Posterior vena cava (tissue), 2 donors: ENCODE measurements at places on chromosomes 4 and X.
A peak's percentile ranks its signal among the peaks of the same experiment; 100 is the strongest.

DNA sequence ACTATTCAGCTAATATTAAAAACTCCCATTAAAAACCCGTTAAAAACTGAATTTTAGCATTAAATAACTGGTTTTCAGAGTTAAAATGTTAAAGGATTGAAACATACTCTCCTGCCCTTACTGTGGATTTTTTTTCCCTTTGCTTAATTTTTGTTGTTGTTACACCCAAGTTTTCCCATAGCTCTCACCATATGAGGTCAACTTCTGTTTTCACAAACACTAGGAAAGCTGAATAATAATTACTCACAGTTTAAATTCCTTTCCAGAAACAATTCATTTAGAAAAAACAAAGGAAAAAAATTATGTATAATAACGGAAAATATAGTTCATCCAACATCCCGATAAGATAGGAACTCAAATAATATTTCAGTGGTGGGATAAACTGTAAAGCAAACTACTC is 129.0 kb downstream of the PPP3CA start:
- DNase-seq: no peak

- no peak for DNase-seq
Observed at GRCh38 chrX:28876408-28876807, 289.2 kb downstream of the IL1RAPL1 start.

GRCh38 chrX:5979338-5979737 is 249.3 kb downstream of the NLGN4X start:
- DNase-seq: no peak

GRCh38 chr4:87080462-87080861 is 140.0 kb downstream of the KLHL8 start:
- DNase-seq: no peak

GRCh38 chr4:23373261-23373660 is 516.6 kb downstream of the PPARGC1A start:
- DNase-seq: no peak

DNA sequence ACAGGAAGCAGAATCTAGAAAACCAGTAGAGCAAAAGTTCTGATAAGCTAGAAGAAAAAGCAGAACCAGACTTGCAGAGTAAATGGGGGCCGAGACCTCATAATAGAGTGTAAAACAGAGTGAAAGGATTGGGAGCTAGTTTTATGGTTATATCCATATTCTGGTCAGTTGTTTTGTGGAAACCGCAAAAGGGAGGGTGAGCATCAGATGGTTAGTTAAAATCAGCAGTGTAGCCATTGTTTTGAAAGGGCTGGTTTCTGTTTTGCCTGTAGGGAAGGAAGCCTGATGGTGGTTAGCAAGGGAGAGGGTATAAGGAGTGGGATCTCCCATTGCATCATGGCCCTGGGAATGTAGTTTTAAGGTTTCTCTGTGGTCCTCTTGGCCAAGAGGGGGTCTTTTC is 17.2 kb upstream of the CCNI start:
- no peak for DNase-seq

GRCh38 chrX:142663330-142664095 is 362.2 kb upstream of the SPANXN4 start:
- no peak for DNase-seq

- DNase-seq: peak; percentile 53
Observed at GRCh38 chrX:18890724-18891547, 93.0 kb downstream of the PHKA2 start.

GRCh38 chr4:54659749-54660535 is 2.2 kb downstream of the KIT start:
- no peak for DNase-seq

DNA sequence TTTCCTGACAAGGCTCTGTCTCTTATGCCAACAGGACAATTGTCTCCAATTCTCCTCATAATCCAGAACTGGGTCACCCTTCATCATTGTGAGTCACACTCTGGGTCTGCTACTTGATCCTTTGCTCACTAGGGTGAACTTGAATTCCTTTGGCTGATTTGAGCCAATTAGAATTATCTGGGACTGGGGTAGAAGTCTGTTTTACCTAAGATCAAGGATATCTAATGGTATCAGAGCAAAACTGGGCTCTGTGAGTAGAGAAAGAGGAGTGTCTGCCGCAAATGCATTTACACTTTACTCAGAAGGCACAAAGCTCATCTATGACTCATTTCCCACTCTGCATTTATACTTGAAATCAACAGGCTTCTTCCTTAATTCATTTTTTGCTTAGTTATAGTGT is 72.6 kb downstream of the PITX2 start:
- DNase-seq: no peak

DNA sequence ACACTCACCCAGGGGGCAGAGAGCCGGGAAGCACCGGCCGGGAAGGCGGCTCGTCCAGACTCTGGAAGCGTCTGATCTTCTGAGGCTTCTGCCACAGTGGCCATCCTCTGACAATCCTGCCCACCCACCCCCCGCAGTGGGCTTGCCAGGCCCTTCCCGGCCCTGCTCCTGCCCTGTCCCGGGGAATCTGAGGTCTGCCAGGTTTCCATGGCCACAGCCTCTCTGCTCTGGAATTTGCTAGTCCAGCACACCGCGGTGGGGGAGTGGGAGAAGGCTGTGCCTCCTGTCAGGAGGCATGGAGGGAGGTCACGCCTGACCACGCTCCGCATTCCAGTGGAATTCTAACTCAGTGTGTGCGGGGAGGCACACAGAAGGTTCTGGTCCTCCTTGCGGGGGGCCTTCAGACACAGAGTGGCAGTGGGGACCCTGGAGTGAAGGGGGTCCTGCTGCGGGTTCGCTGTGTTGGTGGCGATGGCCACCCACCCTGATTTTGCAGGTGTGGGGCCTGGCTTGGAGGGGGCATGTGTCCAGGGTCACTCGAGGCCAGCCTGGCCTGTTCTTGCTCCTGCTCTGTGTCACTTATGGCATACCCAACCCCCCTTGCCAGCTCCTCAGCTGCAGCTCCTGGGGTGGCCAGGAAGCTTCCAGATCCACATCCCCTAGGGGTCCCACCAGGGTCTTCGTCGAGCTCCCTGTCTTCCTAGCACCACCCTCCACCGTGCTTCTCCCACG is 55.6 kb upstream of the ADRA2C start:
- DNase-seq: peak; percentile 79

DNA sequence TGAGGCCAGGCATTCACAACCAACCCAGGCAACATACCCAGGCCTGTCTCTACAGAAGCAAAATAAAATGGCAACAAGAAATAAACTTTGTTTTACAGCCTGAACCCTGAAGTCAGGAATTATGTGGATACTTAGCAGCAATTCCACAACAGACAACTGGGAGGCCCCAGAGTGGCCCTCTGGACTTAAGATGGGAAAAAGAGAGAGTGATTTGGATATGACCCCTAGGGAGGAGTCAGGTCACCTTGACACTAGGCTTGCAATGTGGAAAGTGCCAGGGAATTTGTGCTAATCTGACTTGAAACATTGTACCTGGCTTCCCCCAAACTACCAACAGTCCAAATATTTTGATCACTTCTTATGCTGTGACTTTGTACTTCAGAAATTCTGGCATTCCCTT is 193.1 kb downstream of the PARM1 start:
- DNase-seq: no peak

GRCh38 chrX:51496501-51497291 is at the start of gene NUDT11:
NUDT11 (minus strand) TSS chrX:51496592; CDS start chrX:51496444, 148 bp downstream.
- DNase-seq: peak; percentile 83

DNA sequence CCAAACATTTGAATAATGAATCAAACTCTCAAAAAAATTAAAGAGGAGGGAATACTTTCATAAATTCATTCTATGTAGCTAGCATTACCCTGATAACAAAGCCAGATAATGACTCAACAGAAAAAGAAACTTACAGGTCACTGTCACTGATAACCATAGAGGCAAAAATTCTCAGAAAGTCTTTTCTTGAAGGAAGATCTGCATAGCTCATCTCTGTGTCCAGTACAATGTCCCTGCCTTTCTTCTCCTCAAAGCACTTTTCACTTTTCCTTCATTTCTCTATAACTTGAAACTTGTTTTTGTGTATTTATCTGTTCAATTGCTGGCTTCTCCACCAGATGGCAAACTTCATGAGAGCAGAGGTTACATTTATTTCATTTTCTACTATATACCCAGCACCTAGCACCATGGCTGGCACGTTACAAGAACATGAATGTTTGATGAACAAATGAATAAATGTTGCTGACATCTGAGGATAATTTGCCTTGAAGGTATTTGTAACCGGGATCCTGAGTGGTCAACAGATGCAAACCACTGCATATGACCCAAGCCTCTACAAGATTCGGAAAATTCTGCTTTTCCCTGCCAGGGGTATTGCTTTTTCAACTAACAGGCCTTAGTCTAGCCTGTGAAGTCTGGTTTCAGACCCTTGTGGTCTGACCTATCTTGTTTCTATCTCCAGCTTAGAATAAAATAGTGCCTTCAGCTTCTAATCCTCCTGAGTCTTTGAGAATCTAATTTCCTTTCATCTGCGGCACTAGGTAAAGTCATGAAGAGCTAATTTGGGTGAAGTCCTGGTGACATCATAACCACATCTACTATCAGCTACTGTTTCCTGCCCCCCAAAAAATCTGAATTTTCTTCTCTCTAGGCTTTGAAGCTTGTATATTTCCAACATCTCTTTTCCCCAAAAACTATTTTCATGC is 52.5 kb upstream of the ANTXR2 start:
- no peak for DNase-seq

DNA sequence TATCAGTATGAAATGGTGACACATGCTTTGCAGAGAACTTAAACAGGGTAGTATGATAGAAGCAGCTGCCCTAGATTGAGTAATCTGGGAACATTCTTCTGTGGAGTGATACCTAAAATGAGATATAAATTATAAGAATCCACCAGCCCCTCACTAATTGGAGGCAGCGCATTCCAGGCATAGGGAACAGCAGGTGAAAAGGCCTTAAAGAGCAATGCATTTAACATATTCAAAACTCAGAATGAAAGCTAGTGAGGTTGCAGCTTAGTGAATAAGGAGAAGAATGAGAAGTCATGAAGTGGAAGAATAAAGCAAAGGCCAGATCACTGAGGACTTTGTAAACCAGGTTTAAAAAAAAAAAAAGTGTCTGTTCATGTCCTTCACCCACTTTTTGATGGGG is 4.9 kb upstream of the ODAM start:
- no peak for DNase-seq

GRCh38 chrX:46575586-46575985 is 2.0 kb downstream of the CHST7 start:
- DNase-seq: no peak

DNA sequence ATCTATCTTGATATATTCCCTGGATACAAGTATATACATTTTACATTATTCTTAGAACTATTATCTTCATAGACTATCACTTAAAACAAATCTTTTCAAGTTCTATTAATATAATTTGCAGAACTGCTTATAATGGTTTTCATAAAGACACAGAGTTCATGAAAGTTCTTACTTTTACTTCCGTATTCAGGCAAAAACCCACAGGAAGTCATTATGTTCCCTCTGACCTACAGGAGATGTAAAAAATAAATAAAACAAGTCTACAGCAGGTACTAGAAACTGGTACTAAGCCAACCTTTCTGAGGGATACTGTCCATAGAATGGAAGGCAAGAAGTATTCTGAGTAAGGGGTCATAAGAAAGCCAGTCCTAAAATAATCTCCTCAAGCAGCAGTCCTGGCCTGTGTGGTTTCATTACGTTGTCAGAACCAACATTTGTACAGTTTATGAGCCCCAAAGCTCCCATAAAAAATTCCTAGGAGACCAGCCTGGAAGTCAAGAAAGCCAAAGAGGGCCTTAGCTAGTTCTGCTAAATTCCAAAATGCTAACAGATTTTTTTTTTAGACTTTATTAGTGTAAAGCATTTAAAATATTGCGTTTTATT is 68.6 kb downstream of the CAMK2D start:
- DNase-seq: no peak

DNA sequence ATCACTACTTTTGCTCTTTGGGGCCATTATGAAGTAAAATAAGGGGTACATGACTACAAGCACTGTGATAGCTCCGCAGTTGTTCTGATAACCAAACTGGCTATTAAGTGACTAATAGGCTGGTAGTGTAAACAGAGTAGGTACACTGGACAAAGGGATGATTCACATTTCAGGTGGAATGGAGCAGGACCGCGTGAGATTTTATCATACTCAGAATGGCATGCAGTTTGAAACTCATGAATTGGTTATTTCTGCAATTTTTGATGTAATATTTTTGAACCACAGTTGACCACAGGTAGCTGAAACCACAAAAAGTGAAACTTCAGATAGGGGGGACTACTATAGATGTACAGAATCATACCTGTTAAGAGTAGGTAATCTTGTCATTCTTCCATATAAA is 55.8 kb downstream of the PAK3 start:
- no peak for DNase-seq

DNA sequence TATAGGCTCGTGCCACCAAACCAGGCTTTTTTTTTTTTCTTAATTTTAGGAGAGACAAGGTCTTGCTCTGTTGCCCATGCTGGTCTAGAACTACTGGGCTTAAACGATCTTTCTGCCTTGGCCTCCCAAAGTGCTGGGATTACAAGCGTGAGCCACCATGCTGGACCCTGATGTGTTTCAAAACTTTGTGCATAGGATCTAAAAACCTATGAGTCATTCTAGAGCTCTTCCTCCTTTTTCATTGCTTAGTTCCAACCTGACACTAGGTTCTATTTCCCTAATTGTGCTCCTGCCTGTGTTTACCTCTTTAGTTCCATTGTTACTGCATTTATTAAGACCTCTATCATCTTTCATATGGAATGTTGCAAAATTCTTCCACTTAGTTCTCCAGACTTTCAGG is 57.3 kb downstream of the HPGD start:
- no peak for DNase-seq

DNA sequence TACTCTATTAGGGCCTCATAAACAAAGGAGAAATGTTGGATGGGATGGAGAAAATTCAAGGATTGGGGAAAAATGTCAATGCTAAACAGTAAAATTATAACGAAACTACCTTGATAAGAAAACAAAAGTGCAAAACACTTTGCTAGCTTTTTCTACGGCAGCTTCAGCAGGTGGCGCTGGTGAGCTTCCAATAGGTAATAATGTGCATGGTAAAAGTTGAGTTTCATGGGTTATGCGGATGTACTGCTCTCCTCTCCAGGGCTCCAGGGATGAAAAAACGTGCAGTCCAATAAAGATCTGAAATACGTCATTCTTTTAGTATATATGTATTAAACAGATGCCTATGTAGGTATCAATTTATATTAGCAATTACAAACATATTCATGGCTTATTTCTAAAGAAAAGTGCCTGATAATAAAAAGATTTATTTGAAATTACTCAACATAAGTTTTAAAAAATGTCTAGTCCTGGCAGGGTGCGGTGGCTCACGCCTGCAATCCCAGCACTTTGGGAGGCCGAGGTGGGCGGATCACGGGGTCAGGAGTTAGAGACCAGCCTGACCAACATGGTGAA is 239.6 kb downstream of the GRXCR1 start:
- no peak for DNase-seq

DNA sequence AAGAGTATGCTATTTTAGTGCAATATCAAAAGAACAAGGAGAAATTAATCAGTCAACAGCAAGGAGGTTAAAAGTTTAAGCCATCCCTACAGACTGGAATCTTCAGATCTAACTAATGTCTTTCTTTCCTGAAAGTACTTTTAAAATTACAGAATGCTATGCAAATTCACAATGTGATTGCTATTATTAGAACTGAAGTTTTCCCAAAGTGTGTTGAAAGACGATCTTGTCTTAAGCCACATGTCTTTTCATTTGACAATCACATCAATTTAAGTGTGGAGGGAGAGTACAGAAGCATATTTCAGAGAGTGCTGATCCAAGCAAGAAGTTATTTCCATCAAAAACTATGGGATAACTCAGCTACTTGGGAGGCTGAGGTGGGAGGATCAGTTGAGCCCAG is 64.7 kb upstream of the TNIP3 start:
- DNase-seq: no peak

GRCh38 chrX:141443922-141444321 is 140.6 kb downstream of the SPANXA1 start:
- DNase-seq: no peak

- no peak for DNase-seq
Observed at GRCh38 chrX:7115557-7115956, 32.0 kb upstream of the STS start.

- DNase-seq: no peak
Observed at GRCh38 chr4:146107587-146108240, 67.8 kb upstream of the LSM6 start.
